ENCODE measurements at places on chromosomes 16 and 17.

DNA sequence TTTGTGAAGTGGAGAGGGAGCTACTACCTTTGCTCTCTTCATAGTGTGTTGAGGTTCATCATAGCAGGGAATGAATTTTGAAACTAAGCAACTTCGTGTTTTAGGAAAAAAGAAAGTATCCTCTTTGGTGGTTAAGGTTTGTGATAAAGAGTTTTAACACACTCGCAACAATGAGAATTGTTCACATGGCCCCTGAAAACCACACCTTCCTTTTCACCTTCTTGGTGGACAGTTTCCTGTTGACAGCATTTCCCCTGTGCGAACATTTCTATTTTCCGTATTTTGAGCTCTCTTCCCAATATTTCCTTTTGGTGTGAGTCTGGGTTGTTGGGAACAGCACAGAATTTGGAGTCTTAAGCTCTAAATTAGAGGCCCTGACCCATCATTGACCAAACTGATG, 3.8 kb downstream of the OR4D2 start:
- no peak for DNase-seq

GRCh38 chr17:67836205-67836987, 11.1 kb downstream of the BPTF start:
- DNase-seq = no peak

DNA sequence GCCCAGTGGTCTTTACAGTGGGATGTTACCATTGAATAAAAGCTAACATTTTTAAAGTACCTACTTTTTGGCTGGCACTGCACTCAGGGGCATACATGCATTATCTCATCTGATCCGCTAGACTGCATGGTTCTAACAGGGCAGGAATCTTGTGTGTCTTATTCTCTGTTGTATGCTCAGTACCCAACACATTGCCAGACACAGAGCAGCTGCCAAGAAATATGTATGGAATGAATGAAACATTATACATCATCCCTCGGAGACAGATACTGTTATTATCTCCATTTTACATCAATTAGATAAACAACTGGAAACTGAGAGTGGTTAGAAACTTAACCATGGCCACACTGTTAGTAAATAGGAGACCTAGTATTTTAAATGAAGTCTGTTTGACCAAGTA, 74.1 kb upstream of the CDH11 start:
- no peak for DNase-seq

GRCh38 chr16:83214671-83215070, 587.9 kb downstream of the CDH13 start:
- DNase-seq = no peak

GRCh38 chr17:21286909-21287702, 2.6 kb downstream of the MAP2K3 start:
- DNase-seq = peak; percentile 75

- DNase-seq = no peak
Observed at GRCh38 chr17:21125862-21126261, 902 bp upstream of the DHRS7B start.

- DNase-seq = no peak
Observed at GRCh38 chr16:73126525-73126853, 78.6 kb upstream of the ZFHX3 start.

- DNase-seq = peak; percentile 24
Observed at GRCh38 chr16:88799569-88800276, 3.9 kb upstream of the CDT1 start.

DNA sequence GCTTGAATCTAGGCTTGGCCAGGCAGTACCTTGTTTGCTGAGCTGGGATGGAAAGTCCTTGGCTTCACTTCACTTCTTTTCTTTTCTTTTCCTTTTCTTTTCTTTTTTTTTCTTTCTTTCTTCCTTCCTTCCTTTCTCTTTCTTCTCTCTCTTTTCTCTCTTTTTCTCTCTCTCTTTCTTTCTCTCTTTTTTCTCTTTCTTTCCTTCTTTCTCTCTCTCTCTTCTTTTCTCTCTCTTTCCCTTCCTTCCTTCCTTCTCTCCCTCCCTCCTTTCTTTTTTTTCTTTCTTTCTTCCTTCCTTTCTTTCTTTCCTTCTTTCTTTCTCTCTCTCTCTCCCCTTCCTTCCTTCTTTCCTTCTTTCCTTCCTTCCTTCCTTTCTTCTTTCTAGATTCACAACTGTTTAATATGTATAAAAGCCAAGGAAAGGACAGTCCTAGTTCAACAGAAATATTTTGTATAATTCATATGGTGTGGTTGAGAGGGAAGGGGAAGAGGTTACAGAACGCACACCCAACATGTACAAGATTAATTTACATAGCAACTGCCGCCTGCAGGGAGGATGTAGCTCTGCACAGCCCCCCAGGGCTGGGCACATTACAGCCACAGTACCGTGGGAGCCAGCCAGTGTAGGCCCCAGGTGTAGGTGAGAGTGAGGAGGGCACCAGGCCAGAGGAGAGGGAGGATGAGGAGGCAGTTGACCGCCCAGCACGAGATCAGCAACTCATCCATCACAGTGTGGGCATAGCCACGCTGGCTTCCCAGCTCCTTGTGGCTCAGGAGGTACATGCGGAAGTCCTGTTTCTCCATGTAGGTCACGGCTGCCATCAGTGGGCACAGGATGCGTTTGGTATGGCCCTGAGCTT, 9.7 kb upstream of the ITGB3 start:
- no peak for DNase-seq

- DNase-seq = no peak
Observed at GRCh38 chr16:2078691-2079090, 30.9 kb downstream of the TSC2 start.

All from mucosa of descending colon (tissue), 3 donors.